ENCODE measurements at places on chromosomes 4 and X. TPM values are rescaled to one million over a fixed set of nuclear protein-coding genes. Genes with fewer than 3 reads are reported as not detected.
A peak's percentile ranks its signal among the peaks of the same experiment; 100 is the strongest.

OCRL gene
- 8.2 TPM for polyA plus RNA-seq

CYP4V2 gene
- 7.0 TPM for polyA plus RNA-seq

NLGN4X gene
- 0.46 TPM for polyA plus RNA-seq

GRCh38 chr4:37872310-37872988 is 18.4 kb upstream of the TBC1D1 start:
- no peak for DNase-seq

- DNase-seq, result no peak
Measured at GRCh38 chr4:138758196-138758595, 257.4 kb upstream of the NOCT start.

- no peak for DNase-seq
Measured at GRCh38 chrX:46179748-46180147, 365.5 kb downstream of the ZNF674 start.

DNA sequence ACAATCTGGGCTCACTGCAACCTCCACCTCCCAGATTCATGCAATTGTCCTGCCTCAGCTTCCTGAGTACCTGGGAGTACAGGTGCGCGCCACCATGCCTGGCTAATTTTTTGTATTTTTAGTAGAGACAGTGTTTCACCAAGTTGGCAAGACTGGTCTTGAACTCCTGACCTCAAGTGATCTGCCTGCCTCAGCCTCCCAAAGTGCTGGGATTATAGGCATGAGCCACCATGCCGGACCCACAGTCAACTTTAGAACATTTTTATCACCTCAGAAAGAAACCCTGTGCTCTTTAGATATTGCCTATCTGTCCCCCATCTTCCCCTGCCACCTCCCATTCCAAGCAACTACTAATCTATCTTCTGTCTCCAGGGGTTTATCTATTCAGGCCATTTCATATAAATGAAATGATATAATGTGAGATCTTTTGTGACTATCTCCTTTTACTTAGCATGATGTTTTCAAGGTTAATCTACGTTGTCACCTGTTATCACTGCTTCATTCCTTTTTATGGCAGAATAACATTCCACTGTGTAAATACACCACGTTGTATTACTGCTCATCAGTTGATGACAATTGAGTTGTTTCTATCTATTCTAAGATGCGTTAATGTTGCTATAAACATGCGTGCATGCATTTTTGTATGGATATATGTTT is 44.3 kb upstream of the GALNT7 start:
- no peak for DNase-seq

- peak; percentile 57 for DNase-seq
Measured at GRCh38 chrX:1481636-1482529, 29.2 kb upstream of the ASMTL start.
